Naive thymus-derived CD8-positive, alpha-beta T cell (primary cell): ENCODE measurements at places on chromosomes 7 and 10. TPM values are rescaled to one million over a fixed set of nuclear protein-coding genes. Genes with fewer than 3 reads are reported as not detected.

PNLIPRP2 gene
- total RNA-seq: not detected

SFMBT2 gene
- total RNA-seq: 30.1 TPM

ANXA11 gene
- 225 TPM for total RNA-seq

- no peak overlapping the region for H3K27ac ChIP-seq
- H3K27me3 ChIP-seq: peaks cover 14% of the 10 kb centered on the region
- DNase-seq: no peak
- no peak overlapping the region for H3K4me3 ChIP-seq
These were observed 259.1 kb downstream of the PTPRN2 start for GRCh38 chr7:158328376-158329013.

DNA sequence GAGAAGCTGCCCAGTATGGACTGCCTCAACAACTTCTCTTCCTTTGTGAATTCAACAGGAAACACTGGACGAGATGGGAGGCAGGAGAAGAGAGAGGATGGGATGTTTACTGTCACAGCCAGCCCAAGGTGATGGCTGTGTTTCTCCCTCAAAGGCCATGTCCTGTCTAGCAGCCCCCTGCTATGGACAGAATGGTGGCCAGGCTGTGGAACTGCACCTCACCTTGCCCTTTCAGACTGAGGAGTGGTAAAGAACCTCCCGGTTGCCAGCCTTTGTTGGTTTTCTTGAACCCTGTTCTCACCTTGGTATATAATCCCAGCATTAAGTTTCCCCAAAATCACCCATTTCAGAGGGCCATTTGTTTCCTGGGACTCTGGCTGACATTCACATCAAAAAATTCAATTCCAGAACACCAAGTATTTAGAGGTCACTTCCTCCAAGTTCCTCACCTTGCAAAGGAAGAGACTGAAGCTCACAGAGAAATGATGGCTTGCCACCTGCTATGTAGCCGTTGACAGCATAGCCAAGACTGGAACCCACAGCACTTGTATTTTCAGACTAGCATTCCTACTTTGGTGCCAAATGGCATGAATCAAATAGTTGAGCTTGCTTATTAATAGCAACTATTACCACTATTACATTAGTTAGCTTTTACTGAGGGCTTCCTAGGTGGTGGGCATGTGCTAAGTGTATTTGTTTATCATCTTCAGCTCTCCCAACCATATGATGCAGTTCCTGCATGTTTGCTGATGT is 224.0 kb upstream of the GRB10 start:
- no peaks in the 10 kb centered on the region for H3K4me1 ChIP-seq
- H3K27ac ChIP-seq: no peak overlapping the region
- H3K27me3 ChIP-seq: no peaks in the 10 kb centered on the region
- H3K4me3 ChIP-seq: no peak overlapping the region
- H3K36me3 ChIP-seq: no peaks in the 10 kb centered on the region

GRCh38 chr7:137164251-137164650 is 179.3 kb downstream of the PTN start:
- no peak overlapping the region for H3K4me3 ChIP-seq
- H3K27me3 ChIP-seq: no peaks in the 10 kb centered on the region
- H3K27ac ChIP-seq: no peak overlapping the region

- no peak overlapping the region for H3K4me3 ChIP-seq
- H3K36me3 ChIP-seq: peaks cover 4% of the 10 kb centered on the region
- H3K27ac ChIP-seq: no peak overlapping the region
- DNase-seq: no peak
These were observed 336.3 kb downstream of the KCNMA1 start for GRCh38 chr10:77301305-77301730.

GRCh38 chr10:131238669-131239280 is 72.7 kb downstream of the TCERG1L start:
- no peak overlapping the region for H3K4me3 ChIP-seq
- no peaks in the 10 kb centered on the region for H3K4me1 ChIP-seq
- H3K27me3 ChIP-seq: peaks cover 3% of the 10 kb centered on the region
- H3K36me3 ChIP-seq: no peaks in the 10 kb centered on the region
- DNase-seq: no peak

DNA sequence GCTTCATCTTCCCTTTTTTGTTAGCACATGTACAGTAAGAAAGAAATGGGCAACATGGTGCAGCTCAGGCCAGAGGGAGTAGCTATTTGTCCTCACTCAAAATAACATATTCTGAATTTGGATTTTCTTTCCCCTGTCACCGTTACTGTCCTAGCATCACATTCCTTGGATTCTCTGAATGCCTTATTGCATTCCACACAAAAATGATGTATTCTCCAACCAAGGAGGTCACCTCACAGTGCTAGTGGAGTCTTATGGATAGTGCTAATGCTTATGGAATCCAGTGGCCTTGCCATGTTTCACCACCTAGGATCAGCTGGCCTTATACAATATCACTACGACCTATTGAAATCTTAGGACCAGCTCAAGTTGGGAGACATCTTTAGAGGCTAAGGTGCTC is 7.2 kb downstream of the PRSS58 start:
- H3K36me3 ChIP-seq: no peaks in the 10 kb centered on the region
- no peak overlapping the region for H3K27ac ChIP-seq
- no peak overlapping the region for H3K4me3 ChIP-seq
- H3K4me1 ChIP-seq: no peaks in the 10 kb centered on the region

GRCh38 chr10:3635697-3636096 is 149.3 kb downstream of the KLF6 start:
- no peaks in the 10 kb centered on the region for H3K27me3 ChIP-seq
- H3K4me1 ChIP-seq: no peaks in the 10 kb centered on the region
- H3K36me3 ChIP-seq: no peaks in the 10 kb centered on the region
- DNase-seq: no peak
- no peak overlapping the region for H3K4me3 ChIP-seq
- H3K27ac ChIP-seq: no peak overlapping the region

DNA sequence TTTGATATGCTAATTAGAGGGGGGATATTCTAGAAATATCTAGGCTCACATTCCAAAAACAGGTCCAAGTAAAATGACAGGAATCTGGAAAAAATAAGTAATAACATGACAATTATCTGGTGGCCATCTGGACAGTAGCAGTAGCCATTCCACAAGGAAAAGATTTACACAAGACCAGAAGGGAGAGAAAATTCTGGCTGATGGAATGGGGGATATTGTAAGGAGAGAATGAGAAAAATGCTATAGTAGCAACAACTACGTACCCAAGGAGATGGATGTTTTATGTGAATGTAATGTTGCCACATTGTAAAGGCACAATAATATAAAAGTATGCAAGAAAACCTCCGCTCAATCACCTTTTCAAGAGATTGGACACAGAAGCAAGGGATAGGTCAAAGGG is 5.4 kb downstream of the MYOF start:
- H3K4me3 ChIP-seq: no peak overlapping the region
- peaks cover 12% of the 10 kb centered on the region for H3K27me3 ChIP-seq
- DNase-seq: no peak
- no peaks in the 10 kb centered on the region for H3K36me3 ChIP-seq
- H3K27ac ChIP-seq: no peak overlapping the region
- peaks cover 2% of the 10 kb centered on the region for H3K4me1 ChIP-seq

DNA sequence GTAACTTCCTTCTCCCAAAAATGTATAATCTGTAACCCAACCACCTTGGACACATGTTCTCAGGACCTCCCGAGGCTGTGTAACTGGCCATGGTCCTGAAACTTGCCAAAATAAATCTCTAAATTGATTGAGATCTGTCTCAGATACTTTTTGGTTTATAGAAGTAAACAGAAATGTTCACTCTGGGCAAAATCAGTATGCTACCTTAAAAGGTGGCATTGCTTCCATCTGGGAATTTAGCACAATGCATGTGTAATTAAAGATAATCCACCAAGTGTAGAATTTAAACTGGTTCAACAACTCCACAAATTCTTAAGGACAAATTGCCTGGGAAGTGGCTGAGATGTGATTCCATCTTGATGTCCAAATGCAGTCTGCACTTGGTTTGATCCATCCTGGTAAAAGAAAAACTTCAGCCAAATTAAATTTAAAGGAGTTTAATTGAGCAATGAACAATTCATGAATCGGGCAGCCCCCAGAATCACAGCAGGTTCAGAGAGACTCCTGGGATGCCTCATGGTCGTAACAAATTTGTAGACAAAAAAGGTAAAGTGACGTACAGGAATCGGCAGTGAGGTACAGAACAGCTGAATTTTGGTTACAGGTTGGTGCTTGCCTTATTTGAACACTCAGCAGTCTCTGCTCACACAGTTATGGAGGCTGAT is 102.6 kb upstream of the PFKP start:
- H3K36me3 ChIP-seq: no peaks in the 10 kb centered on the region
- H3K27me3 ChIP-seq: peaks cover 13% of the 10 kb centered on the region
- no peak overlapping the region for H3K4me3 ChIP-seq
- DNase-seq: no peak
- H3K27ac ChIP-seq: no peak overlapping the region

DNA sequence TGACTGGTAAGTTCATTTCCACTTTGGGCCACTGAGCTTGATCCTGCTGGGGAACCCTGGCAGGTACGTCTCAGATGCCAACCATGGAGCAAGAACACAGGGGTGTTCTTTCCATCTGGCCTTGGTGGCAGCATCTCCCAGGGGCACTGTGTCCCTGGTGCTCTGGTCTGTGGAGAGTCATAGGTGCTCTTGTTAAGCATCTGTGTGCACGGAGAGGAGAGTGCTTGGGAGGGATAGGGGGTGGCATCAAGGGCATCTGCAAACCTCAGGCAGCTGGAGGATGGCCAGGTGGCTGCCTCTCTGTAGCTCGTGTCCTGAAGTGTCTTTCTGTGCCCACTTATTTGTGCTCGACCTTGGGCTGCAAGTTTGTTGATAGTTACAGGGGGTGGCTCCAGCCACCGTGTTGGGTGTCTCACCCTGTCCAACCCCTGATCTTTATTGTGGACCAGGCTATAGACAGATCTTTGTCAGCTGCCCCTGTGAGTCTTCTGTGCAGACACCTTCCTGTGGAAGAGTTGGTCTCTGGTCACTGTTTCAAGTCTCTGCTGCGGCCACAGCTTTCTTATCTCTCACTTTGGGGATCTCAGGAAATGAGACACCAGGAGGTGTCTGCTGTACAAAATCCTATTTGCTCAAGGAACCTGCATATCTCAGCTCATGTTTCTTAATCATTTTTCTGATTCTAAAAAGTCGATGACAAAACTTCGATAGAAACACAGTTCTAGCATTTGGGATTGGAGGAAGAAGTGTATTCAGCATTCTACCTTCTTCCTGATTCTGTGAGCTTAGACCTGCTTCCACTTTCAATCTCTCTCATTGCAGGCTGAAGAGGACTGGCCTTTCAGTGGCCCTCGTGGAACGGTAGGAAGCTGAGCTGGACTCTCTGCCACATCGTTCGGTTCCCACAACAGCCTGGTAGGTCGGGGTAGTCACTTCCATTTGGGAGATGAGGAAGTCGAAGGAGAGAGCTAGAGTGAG is 17.2 kb upstream of the GIMAP8 start:
- no peaks in the 10 kb centered on the region for H3K36me3 ChIP-seq
- no peak overlapping the region for H3K27ac ChIP-seq
- H3K4me1 ChIP-seq: peaks cover 6% of the 10 kb centered on the region
- no peak for DNase-seq

DNA sequence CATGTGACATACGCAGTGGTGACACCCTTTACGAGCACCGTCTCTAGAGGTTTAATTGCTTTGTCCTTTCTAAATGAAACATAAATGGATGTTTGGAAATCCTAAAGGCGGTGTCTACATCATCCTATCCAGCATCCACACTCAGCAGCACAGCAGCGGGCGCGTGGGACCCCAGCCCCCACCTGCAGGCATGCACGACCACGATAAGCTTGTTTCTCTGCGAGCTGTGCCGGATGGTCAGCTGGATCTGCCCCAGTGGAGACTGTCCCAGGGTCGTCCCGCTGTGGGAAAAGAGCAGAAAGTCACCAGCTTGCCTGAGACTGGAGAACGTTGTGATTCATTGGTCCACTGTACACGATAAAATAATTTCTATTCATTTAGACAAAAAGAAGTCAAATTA is 34.2 kb upstream of the NCAPG2 start:
- H3K27me3 ChIP-seq: no peaks in the 10 kb centered on the region
- no peak for DNase-seq
- H3K4me1 ChIP-seq: peaks cover 3% of the 10 kb centered on the region

DNA sequence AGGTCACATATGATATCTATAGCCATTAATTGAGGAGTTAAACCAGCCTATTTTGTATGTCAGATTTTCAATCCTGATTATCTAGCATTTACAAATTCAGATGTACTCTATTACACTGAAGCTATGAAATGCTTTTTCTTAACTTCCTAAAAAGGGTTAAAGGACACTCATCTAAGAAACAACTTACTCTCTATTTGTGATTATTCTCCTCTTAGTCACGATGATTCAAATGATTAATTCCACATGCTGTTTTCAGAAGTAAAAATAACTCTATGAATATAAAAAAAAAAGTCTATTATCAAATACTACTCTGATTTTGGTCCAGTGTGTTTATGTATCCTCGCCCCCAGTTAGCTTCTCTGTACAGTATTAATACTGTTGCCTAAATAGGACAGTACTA is 1199.9 kb downstream of the GATA3 start:
- H3K4me1 ChIP-seq: no peaks in the 10 kb centered on the region
- H3K27me3 ChIP-seq: peaks cover 24% of the 10 kb centered on the region
- DNase-seq: no peak
- no peaks in the 10 kb centered on the region for H3K36me3 ChIP-seq
- no peak overlapping the region for H3K27ac ChIP-seq

GRCh38 chr7:774161-775109 is 47.4 kb upstream of the PRKAR1B start:
- no peaks in the 10 kb centered on the region for H3K27me3 ChIP-seq
- H3K36me3 ChIP-seq: no peaks in the 10 kb centered on the region
- H3K4me3 ChIP-seq: no peak overlapping the region
- no peaks in the 10 kb centered on the region for H3K4me1 ChIP-seq
- DNase-seq: peak; percentile 69
